Stimulated activated CD8-positive, alpha-beta memory T cell treated with anti-CD3 and anti-CD28 coated beads, Interleukin-4, amount 100 ng/mL, for 24 hours (primary cell): ENCODE measurements at places on chromosomes 12 and 14.

GRCh38 chr14:22184157-22184829 is 404.7 kb downstream of the DAD1 start:
- no peak for DNase-seq

DNA sequence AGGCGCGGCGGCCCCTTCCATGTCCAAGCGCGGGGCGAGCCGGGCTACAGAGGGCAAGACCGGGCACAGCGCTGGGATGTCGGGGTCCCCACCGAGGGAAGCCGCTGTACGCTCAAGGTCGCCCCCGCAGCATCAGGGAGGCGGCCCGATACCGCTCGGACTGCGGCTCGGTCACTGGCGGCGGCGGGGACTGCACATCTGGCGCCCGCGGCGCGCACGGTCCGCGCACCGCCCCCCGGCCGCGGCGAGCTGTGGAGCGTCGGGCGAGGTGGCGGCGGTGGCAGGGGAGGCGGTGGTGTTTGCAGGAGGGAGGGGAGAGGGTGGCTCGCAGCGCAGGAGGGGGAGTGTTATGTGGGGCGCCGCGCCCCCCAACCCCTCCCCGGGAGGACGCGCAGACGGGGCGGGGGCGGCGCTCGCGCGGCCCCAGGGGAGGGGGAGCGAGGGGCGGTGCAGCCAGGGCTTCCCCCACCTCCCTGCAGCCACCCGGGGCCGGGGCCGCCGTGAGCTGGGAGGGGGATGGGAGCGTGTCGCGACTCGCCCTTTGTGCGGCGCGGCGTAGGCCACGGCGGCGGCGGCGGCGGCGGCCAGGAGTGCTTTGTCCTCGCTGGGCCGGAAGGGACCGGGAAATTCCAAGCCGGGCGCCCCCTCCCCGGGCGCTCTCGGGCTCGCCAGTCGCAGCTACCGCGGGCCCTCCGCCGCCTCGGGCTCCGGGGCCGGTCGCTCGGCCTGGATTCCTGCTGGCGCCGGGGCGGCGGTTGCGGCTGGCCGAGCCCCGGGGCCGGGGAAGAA is at the start of gene NUAK1:
Gene NUAK1 (minus strand): TSS at position 322 of the 789 bp plus-strand sequence. CDS start 301 bp downstream, at position 21.
- DNase-seq: peak; percentile 11

GRCh38 chr12:131054345-131055092 is 100.8 kb downstream of the ADGRD1 start:
- no peak for DNase-seq

DNA sequence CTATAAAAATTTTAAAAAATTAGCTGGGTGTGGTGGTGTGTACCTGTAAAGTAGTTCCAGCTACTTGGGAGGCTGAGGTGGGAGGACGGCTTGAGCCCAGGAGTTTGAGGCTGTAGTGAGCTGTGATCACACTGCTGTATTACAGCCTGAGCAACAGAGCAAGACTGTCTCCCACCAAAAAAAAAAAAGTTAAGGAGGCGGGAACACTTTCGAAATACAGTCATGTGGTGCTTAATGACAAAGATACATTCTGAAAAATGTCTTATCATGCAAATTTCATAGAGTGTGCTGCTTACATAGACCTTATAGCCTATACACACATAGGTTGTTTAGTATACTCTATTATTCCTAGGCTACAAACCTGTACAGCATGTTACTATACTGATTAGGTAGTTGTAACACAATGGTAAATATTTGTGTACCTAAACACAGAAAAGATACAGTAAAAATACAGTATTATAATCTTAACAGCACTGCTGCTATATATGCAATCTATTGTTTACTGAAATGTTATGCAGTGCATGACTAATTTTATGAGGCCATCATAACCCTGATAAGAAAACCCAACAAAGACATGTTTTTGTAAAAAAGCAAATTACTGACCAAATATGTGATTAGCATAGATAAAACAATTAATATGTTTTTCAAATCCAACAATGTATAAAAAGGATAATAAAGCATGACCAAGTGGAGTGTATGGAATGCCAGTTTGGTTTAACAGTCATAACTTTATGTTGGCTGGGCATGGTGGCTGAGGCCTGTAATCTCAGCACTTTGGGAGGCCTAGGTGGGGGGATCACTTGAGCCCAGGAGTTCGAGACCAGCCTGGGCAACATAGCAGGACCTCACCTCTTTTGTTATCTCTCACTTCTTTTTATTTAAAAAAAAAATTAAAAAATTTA is 11.4 kb downstream of the EIF2S1 start:
- no peak for DNase-seq

DNA sequence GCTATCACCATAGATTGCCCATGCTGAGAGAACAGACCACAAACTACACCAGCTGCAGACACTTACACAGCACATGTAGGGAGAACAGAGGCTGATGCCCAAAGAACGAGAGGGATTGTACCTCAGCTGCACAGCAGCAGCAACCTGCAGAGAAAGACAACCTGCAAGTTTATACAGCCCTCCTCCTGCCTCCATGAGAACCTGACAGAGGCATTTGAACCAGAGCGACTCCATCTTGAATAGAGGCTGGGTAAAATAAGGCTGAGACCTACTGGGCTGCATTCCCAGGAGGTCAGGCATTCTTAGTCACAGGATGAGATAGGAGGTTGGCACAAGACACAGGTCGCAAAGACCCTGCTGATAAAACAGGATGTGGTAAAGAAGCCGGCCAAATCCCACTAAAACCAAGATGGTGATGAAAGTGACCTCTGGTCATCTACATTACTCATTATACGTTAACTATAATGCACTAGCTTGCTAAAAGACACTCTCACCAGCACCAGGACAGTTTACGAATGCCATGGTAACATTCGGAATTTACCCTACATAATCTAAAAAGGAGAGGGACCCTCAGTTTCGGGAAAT is 262.4 kb upstream of the HMGA2 start:
- no peak for DNase-seq

DNA sequence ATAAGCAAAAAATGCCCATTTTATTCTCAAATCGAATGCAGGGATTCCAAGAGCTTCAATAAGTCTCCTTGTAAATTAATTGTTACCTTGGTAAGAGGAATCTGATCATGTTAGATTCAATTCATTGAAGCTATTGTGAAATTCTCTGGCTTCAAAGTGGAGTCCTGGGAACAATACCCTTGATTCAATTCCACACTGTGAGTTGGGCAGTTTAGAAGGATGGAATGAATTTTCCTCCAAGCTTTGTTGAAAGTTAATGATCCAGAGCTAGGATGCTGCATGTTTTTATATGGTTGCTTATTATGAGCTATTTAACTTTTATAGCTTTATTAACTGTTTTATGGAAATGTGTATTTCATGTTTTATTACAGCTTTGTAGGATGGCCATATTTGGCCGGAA is 89.9 kb upstream of the IGF1 start:
- DNase-seq: no peak

- DNase-seq: no peak
These were observed 1.4 kb upstream of the HMGA2 start for GRCh38 chr12:65822732-65823512.

DNA sequence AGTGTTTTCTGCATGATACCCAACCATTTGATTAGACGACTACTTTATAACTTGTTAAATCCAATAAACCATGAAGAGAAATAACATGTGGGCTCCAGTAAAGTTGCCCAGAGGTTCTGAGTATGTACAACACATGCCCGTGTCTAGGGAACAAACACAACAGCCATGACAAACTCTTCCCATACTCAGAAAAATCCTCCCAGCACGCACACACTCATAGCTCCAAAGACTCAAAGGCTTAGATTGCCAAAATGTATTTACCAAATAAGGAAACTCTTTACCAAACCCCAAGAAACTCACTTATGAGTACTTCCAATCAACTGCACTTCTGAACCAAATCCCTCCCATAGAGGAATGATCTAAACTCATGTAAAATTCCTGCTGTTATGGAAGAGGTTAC is 17.3 kb downstream of the SART3 start:
- no peak for DNase-seq

GRCh38 chr14:65045006-65045405 is 57.3 kb downstream of the MAX start:
- no peak for DNase-seq

GRCh38 chr12:54463034-54463433 is 10.4 kb downstream of the GTSF1 start:
- no peak for DNase-seq

DNA sequence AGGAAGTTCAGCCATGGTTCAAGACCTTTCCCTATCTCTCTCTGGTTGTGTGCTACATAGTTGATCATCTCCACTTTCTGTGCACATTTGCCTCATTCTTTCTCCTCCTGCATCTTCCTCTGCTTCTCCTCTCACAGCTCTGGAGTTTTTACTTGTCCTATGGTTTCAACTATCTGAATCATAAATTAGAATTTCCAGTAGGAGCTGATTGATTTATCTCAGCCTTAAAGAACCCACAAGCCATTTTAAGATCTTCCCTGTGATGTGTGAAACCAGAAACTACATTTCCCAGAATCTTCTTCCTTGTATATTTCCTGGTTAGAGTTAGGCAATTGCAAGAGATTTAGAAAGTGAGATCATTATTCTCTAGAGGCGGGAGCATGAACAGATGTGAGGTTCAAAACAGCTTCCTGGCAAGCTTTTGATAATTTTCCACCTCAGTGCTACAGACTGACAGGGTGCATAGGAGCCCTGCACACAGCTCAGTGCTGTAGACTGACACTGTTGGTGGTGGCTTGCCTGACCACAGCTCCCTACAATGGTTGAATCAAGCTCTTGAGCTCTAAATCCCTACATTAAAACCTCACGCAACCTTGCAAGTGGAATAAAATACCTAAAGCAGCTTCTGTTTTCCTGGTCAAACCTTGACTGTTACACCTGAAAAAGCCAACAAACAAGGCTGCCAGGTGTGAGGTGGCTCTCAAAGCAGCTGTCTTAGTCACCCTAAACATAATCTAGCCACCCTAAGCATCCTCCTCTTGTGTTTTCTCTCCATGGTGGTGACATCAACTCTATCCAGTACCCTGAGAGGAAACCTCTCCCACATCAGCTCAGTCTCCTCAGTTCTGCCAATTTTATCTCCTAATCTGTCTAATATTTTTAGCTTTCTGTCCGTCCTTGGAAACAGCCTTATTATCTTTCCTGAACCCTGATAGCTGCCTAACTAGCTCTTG is 21.5 kb upstream of the IFNG start:
- DNase-seq: no peak

- DNase-seq: no peak
These were observed 10.3 kb downstream of the TTC7B start for GRCh38 chr14:90805662-90806540.

DNA sequence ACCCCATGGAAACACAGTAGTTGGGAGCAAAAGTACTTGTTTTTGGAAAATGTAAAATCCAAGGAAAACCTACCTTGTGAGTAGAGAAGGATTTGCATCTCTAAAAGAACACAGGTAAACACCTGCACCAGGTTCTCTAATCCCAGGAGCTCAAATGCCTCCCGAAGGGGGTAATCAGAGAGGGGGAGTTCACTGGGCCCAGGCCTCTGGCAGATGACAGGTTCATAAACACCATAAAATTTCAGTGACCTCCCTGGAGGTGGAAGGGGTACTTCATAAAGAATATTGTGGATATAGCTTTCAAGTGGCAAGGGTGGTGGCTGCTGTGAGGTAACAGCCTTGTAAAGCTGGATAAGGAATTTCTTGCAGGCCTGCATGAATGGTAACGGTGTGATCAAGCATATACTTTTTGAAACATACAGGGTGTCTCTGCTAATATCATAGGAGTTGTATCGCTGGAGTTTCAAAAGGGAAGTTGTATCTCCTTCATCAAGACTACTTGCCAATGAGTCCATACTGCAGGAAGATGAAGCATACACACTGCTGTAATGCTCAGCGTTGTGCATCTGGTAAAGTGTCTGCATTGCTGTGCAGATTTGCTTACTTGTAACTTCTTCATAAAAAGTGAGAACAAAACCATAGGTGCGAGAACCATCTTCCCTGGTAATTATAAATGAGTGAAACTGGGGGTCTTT is 111.3 kb downstream of the DENND5B start:
- DNase-seq: no peak

DNA sequence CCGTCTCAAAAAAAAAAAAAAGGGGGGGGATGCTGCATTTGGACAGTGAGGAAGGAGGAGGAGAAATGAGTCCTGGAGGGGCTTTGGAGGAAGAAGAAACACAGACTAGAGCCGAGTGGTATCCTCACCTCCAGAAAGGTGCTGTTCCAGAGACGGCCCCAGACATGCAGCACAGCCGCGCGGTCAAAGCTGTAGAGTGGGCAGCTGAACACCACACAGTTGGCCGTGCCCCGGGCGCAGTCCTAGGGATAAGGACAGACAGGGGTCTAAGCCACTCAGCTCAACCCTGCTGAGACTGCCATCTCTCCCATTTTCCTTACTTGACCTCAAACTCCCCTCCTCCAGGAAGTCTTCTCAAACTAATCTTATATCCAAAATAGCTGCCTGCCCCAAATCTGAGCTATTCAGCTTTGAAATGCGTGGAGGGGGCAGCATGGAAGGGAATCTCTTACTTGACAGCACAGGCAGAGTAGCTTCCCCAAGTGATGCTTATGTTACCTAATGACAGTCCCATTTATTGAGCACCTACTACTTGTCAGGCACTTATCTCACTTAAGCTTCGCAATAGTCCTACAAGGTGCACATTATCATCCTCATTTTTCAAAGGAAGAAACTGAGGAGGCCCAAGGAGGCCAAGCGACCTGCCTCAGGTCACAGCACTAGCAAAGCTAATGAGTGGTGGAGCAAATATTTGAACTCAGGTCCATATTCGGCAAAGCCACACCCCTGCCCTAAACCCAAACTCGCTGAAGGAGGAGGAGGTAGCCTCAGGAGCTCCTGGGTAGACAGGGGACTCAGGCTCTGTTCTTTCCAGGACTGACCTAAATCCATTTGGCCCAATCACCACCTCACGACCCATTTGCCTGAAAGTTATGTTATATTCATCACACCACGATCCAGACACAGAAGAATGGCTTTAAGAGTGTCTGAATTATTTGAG is 18.7 kb downstream of the ITGA7 start:
- no peak for DNase-seq

- no peak for DNase-seq
These were observed 420.1 kb downstream of the FUT8 start for GRCh38 chr14:65832431-65833266.

DNA sequence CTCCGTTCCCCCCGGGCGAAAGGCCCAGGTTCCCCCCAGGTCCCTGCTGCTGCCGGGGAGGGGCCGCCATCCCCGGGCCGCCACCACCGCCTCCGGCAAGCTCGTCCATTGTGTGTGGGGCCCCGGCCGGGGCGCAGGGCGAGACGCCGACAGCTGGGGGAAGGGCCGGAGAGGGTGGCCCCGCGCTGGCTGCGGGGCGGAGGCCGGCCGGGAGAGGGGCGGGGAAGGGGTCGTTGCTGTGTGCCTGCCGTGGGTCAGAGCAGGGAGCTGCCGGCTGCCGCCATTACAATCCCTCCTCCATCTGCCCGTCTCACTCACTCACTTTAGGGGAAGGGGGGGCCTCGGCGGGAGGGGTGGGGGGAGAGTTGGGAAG is at the start of gene STRN3:
Gene STRN3 (minus strand): TSS at position 303 of the 373 bp plus-strand sequence. CDS start 194 bp downstream, at position 109.
- no peak for DNase-seq

- no peak for DNase-seq
These were observed 596.0 kb downstream of the SLC16A7 start for GRCh38 chr12:60191676-60192359.

- peak; percentile 40 for DNase-seq
These were observed 55.6 kb upstream of the PPP2R5C start for GRCh38 chr14:101705733-101706508.

GRCh38 chr14:55123101-55123500 is 6.0 kb upstream of the LGALS3 start:
- DNase-seq: no peak
